Naive thymus-derived CD4-positive, alpha-beta T cell (primary cell): ENCODE measurements at places on chromosomes 3 and 15.

GRCh38 chr3:147760085-147760484, 350.9 kb downstream of the ZIC1 start:
- H3K27me3 ChIP-seq, result no peaks in the 10 kb centered on the region
- no peaks in the 10 kb centered on the region for H3K36me3 ChIP-seq
- H3K4me3 ChIP-seq, result no peak overlapping the region
- DNase-seq, result no peak
- no peak overlapping the region for H3K27ac ChIP-seq
- no peaks in the 10 kb centered on the region for H3K4me1 ChIP-seq

DNA sequence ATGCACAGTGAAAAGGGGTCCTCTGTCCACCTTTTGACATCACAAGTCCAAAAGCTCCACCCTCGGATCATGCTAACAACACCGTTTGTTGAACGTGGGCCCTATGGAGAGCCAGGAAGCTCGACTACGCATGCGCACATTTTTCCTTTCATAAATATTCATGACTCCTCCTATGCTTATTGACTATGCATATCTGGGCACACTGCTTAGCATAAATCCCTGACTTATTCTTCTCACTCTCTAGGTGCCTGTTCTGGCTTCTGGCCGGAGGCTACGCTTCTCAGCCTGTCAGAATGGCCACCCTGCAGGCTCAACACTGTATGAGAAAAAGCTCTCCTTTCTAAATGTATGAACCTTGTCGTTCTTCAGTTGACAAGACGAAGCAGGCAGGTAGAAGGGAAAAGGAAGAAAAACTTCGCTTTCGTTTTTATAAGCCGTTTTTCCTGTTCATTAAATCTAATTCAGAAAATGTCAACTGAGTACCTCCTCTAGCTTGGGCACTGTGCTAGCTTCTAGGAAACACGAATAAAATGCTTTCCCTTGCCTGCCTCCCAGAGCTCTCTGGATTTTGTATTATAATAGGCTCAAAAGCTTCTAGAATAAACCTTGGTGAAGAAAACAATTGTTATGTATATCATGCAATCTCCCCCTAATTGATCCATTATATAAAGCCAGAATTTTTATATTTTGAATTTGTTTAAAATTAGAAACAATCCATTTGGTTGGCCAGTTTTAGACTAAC, 207.7 kb downstream of the ATP10A start:
- no peaks in the 10 kb centered on the region for H3K36me3 ChIP-seq
- no peaks in the 10 kb centered on the region for H3K27me3 ChIP-seq
- H3K4me1 ChIP-seq, result no peaks in the 10 kb centered on the region
- no peak overlapping the region for H3K27ac ChIP-seq

DNA sequence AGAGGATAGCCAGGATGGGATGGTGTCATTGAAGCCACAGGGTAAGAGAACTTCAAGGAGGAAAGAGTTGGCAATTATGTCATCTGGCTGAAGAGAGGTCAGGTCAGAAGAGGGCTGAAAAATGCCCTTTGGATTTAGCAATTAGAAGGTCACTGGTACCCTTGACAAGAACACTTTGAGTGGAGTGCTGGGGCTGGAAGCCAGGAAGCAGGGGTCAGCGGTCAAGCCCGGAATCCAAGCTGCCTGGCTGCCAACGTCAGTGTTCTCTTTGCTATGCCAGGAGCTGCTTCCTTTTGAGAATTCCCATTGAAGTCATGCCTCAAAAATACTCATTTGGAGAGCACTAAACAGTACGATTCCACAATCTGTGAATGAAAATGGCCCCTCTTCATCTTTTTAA, 386.5 kb downstream of the SHQ1 start:
- no peak overlapping the region for H3K27ac ChIP-seq
- no peak for DNase-seq
- no peaks in the 10 kb centered on the region for H3K27me3 ChIP-seq
- H3K4me3 ChIP-seq, result no peak overlapping the region
- no peaks in the 10 kb centered on the region for H3K36me3 ChIP-seq
- no peaks in the 10 kb centered on the region for H3K4me1 ChIP-seq

- H3K4me1 ChIP-seq, result no peaks in the 10 kb centered on the region
- H3K27ac ChIP-seq, result no peak overlapping the region
- no peak for DNase-seq
- H3K4me3 ChIP-seq, result no peak overlapping the region
- no peaks in the 10 kb centered on the region for H3K27me3 ChIP-seq
These were observed 15.8 kb downstream of the EFCAB12 start for GRCh38 chr3:129412542-129413198.

GRCh38 chr3:16490062-16490619, 23.4 kb downstream of the RFTN1 start:
- H3K4me1 ChIP-seq, result peaks cover 7% of the 10 kb centered on the region
- H3K27ac ChIP-seq, result no peak overlapping the region
- H3K36me3 ChIP-seq, result peaks cover 8% of the 10 kb centered on the region
- no peak overlapping the region for H3K4me3 ChIP-seq

- no peak overlapping the region for H3K27ac ChIP-seq
- no peaks in the 10 kb centered on the region for H3K27me3 ChIP-seq
- no peak overlapping the region for H3K4me3 ChIP-seq
- DNase-seq, result no peak
- no peaks in the 10 kb centered on the region for H3K36me3 ChIP-seq
These were observed 5.3 kb upstream of the ALPK3 start for GRCh38 chr15:84811828-84812227.

GRCh38 chr15:70488002-70488605, 275.3 kb downstream of the UACA start:
- DNase-seq, result peak; percentile 69
- H3K27me3 ChIP-seq, result no peaks in the 10 kb centered on the region
- H3K36me3 ChIP-seq, result no peaks in the 10 kb centered on the region
- no peak overlapping the region for H3K4me3 ChIP-seq
- H3K4me1 ChIP-seq, result peaks cover 46% of the 10 kb centered on the region
